ENCODE measurements at places on chromosomes 12 and 14.

DNA sequence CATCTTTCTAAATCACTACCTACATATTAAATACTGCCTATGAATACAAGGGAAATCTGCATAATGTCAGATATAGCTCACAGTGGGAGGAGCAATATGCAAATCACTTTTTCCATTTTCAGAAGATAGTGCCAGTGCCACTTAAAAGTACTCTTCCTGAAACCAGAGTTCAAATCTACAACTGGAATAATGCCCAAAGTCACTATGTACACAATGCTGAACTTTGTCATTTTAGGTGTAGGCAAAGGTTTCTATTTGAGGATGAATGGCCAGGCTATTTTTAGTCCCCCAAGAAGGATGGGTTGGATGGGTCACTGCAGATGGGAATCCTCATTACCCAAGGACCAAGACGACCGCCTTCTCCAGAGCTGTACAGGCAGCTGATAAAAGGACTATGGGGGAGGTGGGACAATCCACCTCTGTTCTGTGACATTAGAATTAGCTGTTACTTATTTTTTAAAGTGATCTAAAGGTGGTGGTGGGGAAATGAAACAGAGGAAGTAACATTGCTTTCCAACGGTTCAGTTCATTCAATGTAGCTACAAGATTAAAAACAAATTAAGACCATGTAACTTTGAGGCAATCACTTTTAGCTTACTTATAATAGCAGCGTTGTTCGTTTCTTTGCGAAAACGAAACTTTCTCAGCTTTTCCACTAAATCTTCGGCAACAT, 5.6 kb downstream of the GMFB start:
- no peak for DNase-seq

DNA sequence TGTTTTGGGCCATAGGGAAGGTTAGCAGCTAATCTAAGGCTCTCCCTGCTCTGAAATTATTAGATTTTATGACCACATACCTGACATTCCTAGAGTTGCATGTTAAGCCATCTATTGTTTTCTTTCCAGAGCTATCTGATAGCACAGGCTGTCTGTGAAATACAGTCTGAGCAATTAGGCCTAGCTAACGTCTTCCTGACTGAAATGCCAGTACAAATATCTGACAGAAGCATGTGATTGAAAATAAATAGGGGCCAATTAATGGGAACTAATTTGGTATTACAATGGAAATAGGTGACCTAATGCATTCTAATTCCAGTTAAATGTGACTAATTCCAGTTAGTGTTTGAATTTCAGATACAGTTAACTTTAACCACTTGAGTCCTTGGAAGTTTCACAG, 115.2 kb downstream of the C12orf75 start:
- DNase-seq: no peak

GRCh38 chr12:39037115-39037514, 131.7 kb upstream of the CPNE8 start:
- DNase-seq: no peak

GRCh38 chr12:123655420-123655819, 15.5 kb upstream of the TCTN2 start:
- no peak for DNase-seq

- no peak for DNase-seq
Observed at GRCh38 chr14:29905543-29905942, 22.1 kb downstream of the PRKD1 start.

- no peak for DNase-seq
Observed at GRCh38 chr14:102088012-102088792, 1.4 kb upstream of the HSP90AA1 start.

DNA sequence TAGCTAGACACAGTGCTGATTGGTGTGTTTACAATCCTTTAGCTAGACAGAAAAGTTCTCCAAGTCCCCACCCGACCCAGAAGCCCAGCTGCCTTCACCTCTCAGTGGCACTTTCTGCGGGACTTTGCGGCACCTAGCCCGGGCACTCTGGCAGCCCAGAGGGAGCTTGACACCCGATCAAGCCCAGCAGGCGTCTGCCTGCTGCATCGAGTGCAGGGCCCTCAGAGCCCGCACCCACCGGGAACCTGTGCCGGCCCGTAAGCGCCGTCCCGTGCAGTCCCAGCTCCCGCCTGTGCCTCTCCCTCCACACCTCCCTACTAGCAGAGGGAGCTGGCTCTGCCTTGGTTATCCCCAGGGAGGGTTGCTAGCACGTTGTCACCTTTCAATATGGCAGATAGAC, 631.0 kb upstream of the STXBP6 start:
- no peak for DNase-seq

GRCh38 chr12:7781274-7781673, 7.9 kb upstream of the NANOG start:
- DNase-seq: no peak

- DNase-seq: no peak
Observed at GRCh38 chr14:58822856-58823255, 185.1 kb downstream of the DACT1 start.

- no peak for DNase-seq
Observed at GRCh38 chr12:46349253-46349652, 23.3 kb downstream of the SLC38A2 start.

DNA sequence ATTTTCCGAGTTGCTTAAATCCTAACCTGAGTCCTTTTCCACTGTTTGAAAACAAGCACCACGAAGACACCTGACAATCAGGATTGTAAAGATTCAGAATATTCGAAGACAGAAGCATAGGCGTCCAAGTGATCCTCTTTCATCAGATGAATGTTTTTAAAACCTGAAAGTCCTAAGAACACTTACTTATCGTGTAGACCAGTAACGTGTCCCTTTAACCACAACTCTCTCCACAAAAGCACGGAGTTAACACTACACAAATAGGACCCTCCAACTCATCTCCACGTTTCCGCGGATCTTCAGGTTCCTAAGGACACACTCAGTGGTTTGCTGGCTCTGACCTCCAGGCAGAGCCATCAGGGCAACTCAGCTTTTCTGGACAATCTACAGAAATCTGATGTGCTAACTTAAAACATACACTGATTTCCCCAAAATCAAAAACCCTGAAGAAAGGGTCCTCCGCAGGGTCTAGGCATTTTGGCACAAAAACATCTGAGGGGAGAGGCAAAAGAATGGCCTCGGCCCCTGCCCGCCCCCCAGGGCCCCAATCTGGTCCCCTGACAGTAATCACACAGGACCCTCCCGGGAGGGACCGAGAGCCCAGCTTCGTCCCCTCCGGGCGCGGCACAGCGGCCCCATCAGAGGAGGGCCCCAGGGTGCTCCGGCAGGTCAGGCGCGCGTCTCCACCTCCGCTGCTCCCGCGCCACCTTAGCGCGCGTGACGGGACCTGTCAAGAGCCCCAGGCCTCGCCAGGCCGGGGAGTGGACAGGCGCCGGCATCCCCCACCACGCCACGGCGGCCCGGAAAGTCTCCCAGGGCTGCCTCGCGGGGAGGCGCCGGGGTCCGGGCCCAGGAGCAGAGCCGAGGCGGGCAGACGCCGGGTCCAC, 925 bp downstream of the DICER1 start:
- no peak for DNase-seq

GRCh38 chr12:68270358-68270757, 17.0 kb upstream of the IL22 start:
- no peak for DNase-seq

- DNase-seq: no peak
Observed at GRCh38 chr12:88334271-88334670, 192.2 kb downstream of the TMTC3 start.

GRCh38 chr12:3003357-3003992, 44.3 kb downstream of the TEAD4 start:
- DNase-seq: no peak

- DNase-seq: peak; percentile 17
Observed at GRCh38 chr12:130916241-130916911, 37.3 kb upstream of the ADGRD1 start.

- no peak for DNase-seq
Observed at GRCh38 chr14:64475585-64476273, 10.4 kb downstream of the AKAP5 start.

- no peak for DNase-seq
Observed at GRCh38 chr14:54166049-54166950, 209.7 kb upstream of the BMP4 start.

DNA sequence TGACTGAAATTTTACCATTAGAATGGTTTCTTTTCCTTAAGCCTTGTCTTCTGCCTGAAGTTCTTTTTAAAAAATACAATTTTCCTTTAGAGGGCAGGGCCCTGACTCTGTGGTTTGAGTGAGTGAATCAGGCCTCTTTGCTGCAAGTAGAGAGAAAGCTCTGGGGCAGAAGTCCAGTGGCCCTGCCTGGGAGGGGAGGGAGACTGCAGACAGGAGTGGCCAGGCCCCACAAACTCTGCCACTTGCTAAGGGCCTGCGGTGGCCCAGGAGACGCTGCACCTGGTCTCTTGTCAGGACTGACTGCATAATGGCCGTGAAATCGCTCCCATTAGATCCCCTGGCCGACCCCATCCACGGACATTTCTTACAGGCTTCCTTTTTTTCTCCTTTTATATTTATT, 25.5 kb downstream of the TSPAN11 start:
- no peak for DNase-seq

GRCh38 chr12:119011231-119011630, 29.9 kb downstream of the SRRM4 start:
- DNase-seq: no peak

- no peak for DNase-seq
Observed at GRCh38 chr12:52005903-52006703, 643 bp upstream of the TAMALIN start.

DNA sequence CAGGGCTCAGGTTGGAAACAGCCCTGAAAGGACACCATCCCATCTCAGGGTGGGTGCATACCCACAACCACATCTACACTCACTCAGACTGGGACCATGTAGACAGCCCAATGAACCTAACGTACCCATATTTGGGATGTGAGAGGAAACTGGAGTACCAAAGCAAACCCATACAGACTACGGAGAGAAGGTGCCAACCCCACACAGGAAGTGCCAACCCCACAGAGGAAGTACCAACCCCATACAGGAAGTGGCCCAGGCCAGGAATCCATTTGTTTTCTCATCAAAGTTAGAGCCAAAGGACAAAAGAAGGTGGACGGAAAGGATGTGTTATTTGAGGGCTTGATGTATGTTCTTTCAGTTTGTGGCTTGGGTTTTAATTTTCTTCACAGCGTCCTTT, 19.5 kb upstream of the SPIC start:
- DNase-seq: no peak

- DNase-seq: no peak
Observed at GRCh38 chr12:118465706-118466105, 89.4 kb downstream of the SUDS3 start.

DNA sequence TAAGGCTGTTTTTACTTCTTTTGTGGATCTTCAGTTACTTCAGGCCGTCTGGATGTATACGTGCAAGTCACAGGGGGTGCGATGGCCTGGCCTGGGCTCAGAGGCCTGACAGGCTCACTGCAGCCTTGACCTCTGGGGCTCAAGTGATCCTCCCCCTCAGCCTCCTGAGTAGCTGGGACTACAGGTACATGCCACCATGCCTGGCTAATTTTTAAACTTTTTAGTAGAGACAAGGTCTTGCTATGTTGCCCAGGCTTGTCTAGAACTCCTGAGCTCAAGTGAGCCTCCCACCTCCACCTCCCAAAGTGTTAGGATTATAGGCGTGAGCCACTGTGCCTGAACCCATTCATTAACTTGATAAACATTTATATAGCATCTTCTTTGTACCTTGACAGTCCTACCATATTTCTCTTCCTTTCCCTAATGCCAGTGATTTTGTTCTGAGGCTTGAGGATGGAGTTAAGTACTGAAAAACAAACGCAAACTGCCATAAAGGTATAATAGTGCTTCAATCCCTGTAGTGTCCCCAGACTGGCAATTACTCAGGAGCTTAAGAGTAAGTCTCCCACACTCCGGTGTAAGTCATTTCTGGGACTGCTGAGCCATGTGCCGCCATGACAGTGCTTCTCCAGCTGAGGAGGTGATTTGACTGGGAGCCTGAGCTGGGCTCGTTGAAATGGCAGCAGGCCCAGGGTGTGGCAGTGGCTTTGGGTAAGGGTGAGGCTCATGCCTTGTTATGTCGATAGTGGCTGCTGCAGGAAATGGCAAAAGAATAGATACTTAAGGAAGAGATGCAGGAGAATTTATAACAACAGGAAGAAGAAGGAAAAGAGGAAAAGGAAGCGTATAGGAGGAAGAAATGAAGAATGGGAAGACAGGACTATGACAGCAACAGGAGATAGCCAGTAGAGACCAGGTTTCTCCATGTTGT, 43.7 kb upstream of the HECTD1 start:
- DNase-seq: no peak

- DNase-seq: peak; percentile 94
Observed at GRCh38 chr14:23301288-23301968, 1.2 kb downstream of the PPP1R3E start.

DNA sequence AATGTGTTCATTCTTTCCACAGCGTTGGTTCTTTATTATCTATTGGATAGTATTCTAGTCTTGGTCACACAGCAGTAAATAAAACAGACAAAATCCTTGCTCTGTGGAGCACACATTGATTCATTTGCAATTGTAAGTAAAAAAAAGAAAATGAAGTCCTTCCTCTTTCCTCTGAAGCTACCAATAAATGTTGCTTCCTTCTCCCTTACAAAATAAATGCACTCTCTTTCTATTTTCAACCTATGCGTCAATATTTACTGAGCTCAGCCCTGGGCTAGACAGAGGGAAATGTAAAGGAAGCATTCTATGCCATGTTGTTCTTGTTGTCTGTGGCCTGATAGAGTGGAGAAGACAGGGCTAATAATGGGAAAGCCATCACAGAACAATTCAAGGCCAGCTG, 2.9 kb downstream of the ABHD12B start:
- peak; percentile 22 for DNase-seq

- peak; percentile 53 for DNase-seq
Observed at GRCh38 chr12:105740970-105741725, 397.6 kb downstream of the NUAK1 start.

GRCh38 chr14:70045844-70046535, 142.8 kb downstream of the SLC8A3 start:
- DNase-seq: peak; percentile 37

- no peak for DNase-seq
Observed at GRCh38 chr12:1758887-1759286, 61.5 kb upstream of the LRTM2 start.

GRCh38 chr14:78122436-78122835, 47.7 kb upstream of the NRXN3 start:
- no peak for DNase-seq

DNA sequence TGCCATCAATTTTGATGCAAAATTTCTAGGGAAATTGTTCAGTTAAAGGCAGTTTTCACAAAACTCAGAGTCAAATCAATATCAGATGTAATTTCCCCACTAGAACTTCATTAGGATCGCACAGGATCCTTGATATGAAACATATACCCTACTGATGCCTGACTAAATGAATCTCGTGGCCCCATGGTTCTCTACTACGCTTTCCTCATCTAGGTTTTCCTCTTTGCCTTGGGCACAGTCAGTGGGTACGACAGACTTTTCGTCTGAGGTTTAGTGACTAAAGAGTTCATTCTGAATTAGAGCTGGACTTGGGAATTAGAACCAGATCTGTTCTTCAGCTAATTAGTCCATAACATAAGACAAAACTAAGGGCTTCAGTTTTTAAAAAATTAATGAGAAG, 42.5 kb upstream of the GNPNAT1 start:
- no peak for DNase-seq

- no peak for DNase-seq
Observed at GRCh38 chr12:18864900-18865561, 127.1 kb downstream of the CAPZA3 start.

GRCh38 chr12:131088701-131089530, 135.2 kb downstream of the ADGRD1 start:
- DNase-seq: no peak

GRCh38 chr12:53338916-53339315, 2.8 kb upstream of the SP7 start:
- no peak for DNase-seq

Measured in LNCaP clone FGC (cell line).